ENCODE measurements at places on chromosomes 7 and 10.

GRCh38 chr10:132563485-132564248, 26.1 kb downstream of the INPP5A start:
- no peak for DNase-seq

DNA sequence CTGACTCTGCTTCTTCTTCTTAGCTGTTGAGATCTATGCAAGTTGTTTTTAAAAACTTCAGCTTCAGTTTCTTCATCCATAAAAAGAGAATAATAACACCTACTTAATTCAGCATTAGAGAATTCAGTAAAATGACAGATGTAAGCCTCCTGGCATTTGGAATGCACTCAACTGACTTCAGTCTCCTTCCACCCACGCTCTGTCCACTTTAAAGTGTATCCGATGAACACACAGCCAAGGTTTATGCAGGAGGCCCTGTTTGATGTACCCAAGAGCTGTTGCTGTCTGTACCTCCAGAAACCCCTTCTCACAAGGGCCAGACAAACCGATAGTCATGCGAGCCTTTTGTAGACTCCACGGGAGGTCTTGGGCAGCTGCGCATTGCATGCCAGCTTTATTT, 27.1 kb upstream of the SLC35B4 start:
- DNase-seq = no peak

DNA sequence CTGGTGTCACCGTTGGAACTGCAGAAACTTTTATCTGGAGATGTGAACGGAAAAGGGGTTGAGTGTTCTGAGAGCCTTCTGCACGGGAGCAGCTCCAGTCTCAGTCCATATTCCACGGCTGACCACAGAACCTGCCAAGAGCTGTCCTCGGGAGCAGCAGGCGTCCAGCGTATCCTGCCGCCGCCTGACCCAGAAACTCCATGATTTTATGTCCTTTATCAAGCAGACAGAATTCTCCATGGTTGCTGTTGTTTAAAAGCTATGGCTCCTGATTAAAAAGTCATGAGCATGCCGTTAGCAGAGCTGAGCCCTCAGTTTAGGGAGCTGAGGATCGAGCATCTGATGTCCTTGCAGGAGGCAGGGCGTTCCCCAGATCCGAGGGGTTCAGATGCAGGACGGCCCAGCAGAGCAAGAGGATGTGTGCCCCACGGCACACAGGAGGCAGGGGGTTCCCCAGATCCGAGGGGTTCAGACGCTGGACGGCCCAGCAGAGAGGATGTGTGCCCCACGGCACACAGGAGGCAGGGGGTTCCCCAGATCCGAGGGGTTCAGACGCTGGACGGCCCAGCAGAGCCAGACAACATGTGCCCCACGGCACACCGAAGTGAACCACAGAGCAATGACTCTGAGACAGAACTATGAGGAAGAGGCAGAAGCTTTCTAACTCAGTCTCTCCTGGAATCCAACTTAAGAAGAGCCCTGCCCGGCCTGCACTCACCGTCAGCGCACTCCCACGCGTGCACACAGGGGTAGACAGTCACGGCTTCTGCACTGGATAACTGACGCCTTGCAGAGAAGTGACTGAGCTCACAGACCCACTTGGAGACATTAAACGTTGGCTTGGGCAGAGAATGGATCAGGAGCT, 96.4 kb downstream of the WDR37 start:
- no peak for DNase-seq

GRCh38 chr7:83149466-83149865, 13.2 kb downstream of the PCLO start:
- no peak for DNase-seq

Measured in stimulated activated CD4-positive, alpha-beta T cell treated with anti-CD3 and anti-CD28 coated beads, Interleukin-2, amount 100 ng/mL, for 24 hours (primary cell).